ENCODE measurements at places on chromosomes 13 and 19. TPM values are rescaled to one million over a fixed set of nuclear protein-coding genes. Genes with fewer than 3 reads are reported as not detected.

HNRNPM gene
- 336 TPM for total RNA-seq

FGF22 gene
- total RNA-seq: not detected

PRTN3 gene
- total RNA-seq: not detected

TMEM238 gene
- 10.5 TPM for total RNA-seq

LGALS7B gene
- not detected for total RNA-seq

DNA sequence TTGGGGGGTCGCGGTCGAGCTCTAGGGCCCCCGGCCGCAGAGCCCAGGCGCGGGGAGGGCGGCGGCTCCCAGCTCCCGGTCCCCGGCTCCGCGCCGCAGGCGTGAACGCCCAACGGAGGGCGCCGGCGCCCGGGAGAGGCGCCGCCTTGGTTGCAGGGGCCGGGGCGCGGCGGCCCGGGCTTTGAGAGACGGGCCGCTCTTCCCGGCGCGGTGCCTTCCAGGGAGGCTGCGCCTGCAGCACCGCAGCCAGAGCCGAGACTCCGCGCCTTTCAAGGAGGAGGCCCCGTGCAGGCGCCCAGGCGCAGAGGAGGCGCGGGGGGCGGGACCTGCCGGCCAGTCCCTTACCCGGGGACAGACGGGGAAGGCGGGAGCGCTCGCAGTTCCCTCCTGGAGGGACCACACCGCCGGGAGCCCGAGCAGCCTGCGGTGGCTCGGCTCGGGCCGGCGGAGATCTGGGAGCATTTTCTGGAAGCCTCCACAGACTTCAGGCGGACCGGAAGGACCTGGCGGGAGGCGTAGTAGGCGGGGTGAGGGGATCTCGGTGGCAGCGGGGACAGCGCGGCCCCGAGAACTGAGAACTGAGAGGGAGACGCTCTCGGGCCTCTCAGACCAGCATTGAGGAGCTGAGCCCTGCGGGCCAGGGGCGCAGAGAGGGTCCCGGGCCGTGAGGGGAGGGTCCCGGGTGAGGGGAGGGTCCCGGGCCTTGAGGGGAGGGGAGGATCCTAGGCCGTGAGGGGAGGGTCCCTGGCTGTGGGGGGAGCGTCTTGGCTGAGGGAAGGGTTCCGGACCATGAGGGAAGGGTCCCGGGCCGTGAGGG, 25.5 kb upstream of the MCF2L start:
- DNase-seq: no peak

- DNase-seq: no peak
Measured at GRCh38 chr13:20206065-20206697, 13.4 kb upstream of the GJB2 start.

- no peak for DNase-seq
Measured at GRCh38 chr13:26340807-26341206, 86.9 kb downstream of the CDK8 start.

DNA sequence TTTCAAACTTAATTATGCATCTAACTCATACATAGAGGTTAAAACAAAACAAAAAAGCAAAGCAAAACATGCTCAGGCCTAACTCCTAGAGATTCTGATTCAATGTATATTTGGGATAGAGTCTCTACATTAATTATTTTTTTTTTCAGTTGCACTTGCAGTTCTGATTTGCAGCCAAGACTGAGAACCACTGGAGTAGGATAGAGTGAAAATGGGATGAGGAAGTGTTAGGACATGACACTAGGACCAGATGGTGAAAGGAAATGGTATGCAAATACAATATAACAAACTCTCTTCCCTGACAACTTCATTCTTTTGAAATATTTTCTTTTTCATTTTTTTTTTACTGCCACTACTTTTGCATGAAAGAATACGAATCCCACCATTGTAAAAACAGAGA, 1.8 kb downstream of the CCDC122 start:
- no peak for DNase-seq

DNA sequence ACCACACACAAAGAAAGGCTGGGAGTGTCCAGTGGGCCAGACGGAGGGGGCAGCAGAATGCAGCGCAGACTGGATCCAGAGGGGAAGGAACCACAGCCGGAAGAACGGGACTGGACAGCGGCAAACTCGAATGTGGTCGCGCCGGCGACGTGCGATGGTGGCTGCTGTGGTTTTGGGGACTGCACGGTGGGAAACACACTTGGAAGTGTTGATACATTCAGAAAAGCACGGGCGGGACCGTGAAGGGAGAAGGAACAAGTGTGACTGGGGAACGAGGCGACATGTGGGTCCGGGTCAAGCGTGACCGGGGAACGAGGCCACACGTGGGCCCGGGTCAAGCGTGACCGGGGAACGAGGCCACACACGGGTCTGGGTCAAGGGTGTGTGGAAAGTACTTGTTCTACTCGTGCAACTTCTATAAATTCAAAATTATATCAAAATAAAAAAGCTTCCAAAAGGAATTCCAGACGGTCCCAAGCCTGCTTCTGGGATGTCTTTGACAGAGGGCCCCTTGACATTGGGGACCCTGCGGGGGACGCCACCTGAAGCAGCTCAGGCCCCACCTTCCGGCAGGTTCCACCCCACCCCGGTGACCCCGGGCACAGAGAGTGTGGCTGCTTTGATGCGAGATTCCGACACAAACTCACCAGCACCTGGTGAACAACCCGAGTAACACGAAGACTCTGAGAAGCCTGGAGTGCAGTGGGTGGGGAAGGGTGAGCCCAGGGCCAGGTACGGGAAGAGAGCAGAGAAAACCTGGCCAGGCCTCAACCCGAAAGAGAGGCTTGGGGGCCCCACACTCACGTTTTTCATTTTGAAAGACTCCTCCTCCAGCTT, 25.1 kb upstream of the C13orf46 start:
- no peak for DNase-seq

GRCh38 chr19:46952874-46953273, 66.8 kb upstream of the NPAS1 start:
- DNase-seq: no peak

- DNase-seq: no peak
Measured at GRCh38 chr19:48656840-48657474, 11.0 kb upstream of the CA11 start.

GRCh38 chr13:112067871-112068539, 1.1 kb downstream of the SOX1 start:
- DNase-seq: no peak

- DNase-seq: peak; percentile 77
Measured at GRCh38 chr13:40776681-40777165, 5.7 kb upstream of the MRPS31 start.

DNA sequence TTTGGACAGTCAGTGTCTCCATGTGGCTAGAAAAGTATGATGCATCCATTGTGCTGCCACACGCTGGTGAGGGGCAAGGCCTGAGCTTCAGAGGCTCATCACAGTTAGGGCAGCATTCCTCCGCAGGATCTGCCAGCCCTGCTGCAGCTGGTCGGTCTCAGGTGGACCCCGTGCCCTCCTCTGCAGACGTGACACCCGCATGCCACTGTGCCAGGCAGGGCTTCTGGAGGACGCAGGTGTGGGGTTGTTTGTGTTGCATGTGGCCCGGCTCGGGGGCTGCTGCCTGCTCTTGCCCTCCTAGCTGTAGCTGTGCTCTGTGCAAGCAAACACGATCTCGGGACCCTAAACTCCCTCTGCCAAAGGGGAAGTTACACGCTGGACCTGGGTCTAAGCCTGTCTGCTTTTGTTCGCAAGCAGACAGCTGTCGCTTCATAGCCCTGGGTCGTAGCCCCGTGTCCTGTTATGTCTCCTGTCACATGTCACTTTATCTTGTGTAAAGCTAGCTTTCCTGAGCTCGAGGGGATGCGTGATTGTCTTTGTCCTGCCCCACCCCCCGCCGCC, 45.3 kb downstream of the SLC7A9 start:
- no peak for DNase-seq

DNA sequence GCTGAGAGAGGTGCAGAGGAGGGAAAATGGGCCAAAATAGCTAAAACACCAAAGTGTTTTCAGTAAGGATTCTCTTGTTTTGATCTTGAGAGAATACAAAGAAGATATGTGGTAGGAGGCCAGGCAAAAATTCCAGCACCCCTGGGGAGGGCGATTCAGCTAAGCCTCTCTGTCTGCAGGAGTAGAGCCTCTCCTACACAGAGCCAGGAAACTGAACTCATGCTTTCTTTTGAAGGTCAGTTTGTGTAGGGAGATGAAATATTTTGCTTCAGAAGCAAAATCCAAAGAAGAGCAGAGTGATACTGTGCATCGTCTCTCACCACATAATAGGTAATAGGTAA, 565.0 kb downstream of the FGF9 start:
- DNase-seq: no peak

DNA sequence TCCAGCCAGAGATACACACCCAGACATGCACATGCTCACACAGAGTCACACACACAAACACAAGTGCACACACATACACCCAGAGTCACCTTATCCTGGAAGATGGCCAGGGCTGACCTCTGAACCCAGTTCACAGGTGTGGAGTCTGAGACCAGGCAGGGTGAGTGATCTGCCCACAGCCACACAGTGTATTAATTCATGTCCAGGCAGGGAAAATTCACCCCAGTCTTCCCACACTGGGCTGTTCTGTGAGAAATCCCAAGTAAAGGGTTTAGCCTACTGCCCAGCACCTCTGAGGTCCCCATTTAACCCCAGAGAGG, 2.0 kb downstream of the POU2F2 start:
- DNase-seq: no peak

DNA sequence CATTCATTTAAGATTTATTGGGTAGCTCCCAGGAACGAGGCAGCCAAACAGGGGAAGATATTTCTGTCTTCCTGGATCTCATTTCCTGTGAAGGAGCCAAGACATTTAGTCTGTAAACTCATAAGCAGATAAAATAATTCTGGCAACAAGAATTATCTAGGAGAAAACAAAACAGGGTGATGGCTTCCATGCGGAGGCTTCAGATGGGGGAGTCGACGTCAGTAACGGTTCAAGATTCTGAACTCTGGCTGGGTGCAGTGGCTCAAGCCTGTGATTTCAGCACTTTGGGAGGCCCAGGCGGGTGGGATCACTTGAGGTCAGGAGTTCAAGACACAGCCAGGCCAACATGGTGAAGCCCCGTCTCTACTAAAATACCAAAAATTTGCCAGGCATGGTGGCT, 1.3 kb downstream of the GNA15 start:
- DNase-seq: no peak

GRCh38 chr19:16702123-16702522, 17.5 kb upstream of the NWD1 start:
- no peak for DNase-seq

GRCh38 chr13:29923554-29924481, 73.4 kb upstream of the UBL3 start:
- DNase-seq: no peak

- no peak for DNase-seq
Measured at GRCh38 chr13:79776531-79777295, 295.8 kb downstream of the NDFIP2 start.

- no peak for DNase-seq
Measured at GRCh38 chr13:95033890-95034289, 267.4 kb downstream of the ABCC4 start.

DNA sequence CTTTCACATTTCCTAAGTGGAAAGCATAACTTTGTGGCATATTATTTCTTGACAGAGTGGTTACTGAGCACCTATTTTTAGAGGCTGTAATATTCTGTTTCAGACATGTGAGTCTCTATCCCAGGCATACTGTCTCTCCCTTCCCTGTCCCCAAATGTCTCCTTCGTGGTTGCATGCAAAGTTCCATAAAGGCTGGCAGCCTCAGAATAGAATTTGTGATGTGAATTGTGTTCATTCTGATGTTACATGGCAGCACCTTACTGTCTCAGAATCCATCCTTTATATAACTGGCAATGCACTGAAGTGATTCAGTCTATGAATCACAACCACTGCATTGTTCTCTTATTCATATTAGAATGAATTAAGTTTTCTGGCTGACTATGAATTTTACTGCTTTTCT, 89.0 kb upstream of the SLC7A1 start:
- no peak for DNase-seq

Data from activated T-helper 2 cell treated with anti-CD3 and anti-CD28 coated beads, Interferon-gamma antibody, Interleukin-2, Interleukin-4, amounts not matched to agents 10 μg/mL and 5 μg/mL and 100 μg/mL, durations not matched to agents 14 hours and 24 hours and 36 hours (primary cell).